Left ventricle myocardium inferior (tissue), 1 donor: ENCODE measurements at places on chromosomes 12 and 14. TPM values are rescaled to one million over a fixed set of nuclear protein-coding genes. Genes with fewer than 3 reads are reported as not detected.

The C12orf54 gene
- not detected for total RNA-seq

The SLC10A1 gene
- not detected for total RNA-seq

The COX8C gene
- 1.3 TPM for total RNA-seq

The ANKRD33 gene
- total RNA-seq = not detected

The TRPV4 gene
- total RNA-seq = 0.33 TPM

The AVPR1A gene
- 1.3 TPM for total RNA-seq

The CABP1 gene
- 4.2 TPM for total RNA-seq

The SDR9C7 gene
- not detected for total RNA-seq

The PTPN11 gene
- total RNA-seq = 139 TPM

The AGAP2 gene
- total RNA-seq = 6.5 TPM

The GPR68 gene
- 0.41 TPM for total RNA-seq

The HOXC12 gene
- total RNA-seq = not detected

The IQSEC3 gene
- total RNA-seq = 0.69 TPM

The KRT6C gene
- not detected for total RNA-seq

The CPNE8 gene
- 7.2 TPM for total RNA-seq

The PIWIL1 gene
- total RNA-seq = not detected

The PPM1A gene
- total RNA-seq = 98.8 TPM

The IGF1 gene
- total RNA-seq = 5.8 TPM

The KRAS gene
- 10.8 TPM for total RNA-seq

The TBX3 gene
- 27.2 TPM for total RNA-seq

The CEBPE gene
- total RNA-seq = not detected

The PLXNC1 gene
- total RNA-seq = 2.5 TPM

The DYNC1H1 gene
- total RNA-seq = 402 TPM

The MMP19 gene
- 2.2 TPM for total RNA-seq
